IPS DF 6.9 (cell line): ENCODE measurements at places on chromosomes 5 and 9.

DNA sequence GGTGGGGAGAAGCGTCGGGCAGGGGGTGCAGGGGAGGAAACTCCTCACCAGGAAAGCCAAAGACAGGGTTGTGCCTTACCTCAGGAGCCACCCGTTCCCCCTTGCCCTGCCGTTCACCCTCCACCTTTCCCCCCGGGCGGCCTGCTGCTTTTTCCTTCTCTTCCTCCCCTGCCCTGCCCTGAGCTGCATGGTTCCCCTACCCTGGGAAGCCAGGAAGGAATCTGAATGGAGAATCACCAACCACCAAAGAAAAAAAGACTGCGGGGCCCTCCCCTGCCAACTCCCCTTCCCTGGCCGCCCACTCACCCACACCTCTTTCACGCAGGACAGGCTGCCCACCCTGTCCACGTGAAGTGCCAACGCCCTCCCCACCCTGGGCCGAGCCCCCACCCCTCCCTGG is 820 bp upstream of the NFX1 start:
- H3K4me3 ChIP-seq = no peak overlapping the region; the same call in 1 of the 2 replicates
- H3K4me1 ChIP-seq = no peaks in the 10 kb centered on the region
- no peaks in the 10 kb centered on the region for H3K36me3 ChIP-seq
- no peak for DNase-seq
- no peak overlapping the region for H3K27ac ChIP-seq
- no peaks in the 10 kb centered on the region for H3K27me3 ChIP-seq

- no peak for DNase-seq
- no peak overlapping the region for H3K4me3 ChIP-seq
- no peak overlapping the region for H3K27ac ChIP-seq
These were observed 52.6 kb upstream of the RUFY1 start for GRCh38 chr5:179497636-179498340.

DNA sequence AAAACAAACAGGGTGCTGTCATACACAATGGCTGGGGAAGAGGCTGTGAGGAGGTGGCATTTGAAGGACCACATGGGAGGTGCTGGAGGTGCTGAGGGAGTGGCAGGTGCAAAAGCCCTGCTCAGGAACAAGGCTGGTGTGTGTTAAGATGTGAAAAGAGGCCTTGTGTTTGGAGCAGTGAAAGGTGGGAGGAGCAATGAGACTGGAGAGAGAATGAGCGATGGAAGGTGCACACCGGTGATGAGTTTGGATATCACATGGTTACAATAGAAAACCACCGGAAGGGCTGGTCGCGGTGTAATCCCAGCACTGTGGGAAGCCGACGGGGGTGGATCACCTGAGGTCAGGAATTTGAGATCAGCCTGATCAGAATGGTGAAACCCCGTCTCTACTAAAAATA is 9.2 kb upstream of the FIBCD1 start:
- H3K4me3 ChIP-seq = no peak overlapping the region
- no peak overlapping the region for H3K27ac ChIP-seq
- H3K36me3 ChIP-seq = no peaks in the 10 kb centered on the region

GRCh38 chr9:12818431-12819000 is 43.7 kb downstream of the LURAP1L start:
- no peaks in the 10 kb centered on the region for H3K4me1 ChIP-seq
- no peak overlapping the region for H3K27ac ChIP-seq
- no peaks in the 10 kb centered on the region for H3K27me3 ChIP-seq
- no peak overlapping the region for H3K4me3 ChIP-seq

DNA sequence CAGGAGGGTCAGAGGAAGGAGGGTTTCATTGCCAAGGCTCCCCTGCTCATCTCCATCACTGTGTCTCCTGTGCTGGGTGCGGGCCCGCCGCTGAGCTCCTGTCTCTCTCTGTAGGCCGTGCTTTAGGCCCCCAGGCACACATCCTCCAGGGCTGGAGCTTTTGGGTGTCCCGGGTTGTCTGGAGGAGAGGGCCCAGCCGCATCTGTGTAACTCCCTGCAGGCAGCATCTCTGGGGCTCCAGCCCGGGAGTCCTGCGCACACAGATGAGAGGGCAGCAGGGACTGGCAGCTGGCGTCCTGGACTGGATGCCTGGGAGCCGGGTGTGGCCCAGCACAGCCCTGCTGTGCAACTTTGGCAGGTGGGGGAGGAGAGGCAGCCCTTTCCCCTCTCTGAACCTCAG is 40.2 kb downstream of the LRSAM1 start:
- no peak overlapping the region for H3K27ac ChIP-seq
- no peak overlapping the region for H3K4me3 ChIP-seq
- no peaks in the 10 kb centered on the region for H3K27me3 ChIP-seq
- peaks cover 26% of the 10 kb centered on the region; the same call in 1 of the 2 replicates for H3K36me3 ChIP-seq

- no peaks in the 10 kb centered on the region for H3K27me3 ChIP-seq
- no peak overlapping the region for H3K27ac ChIP-seq
- H3K4me3 ChIP-seq = no peak overlapping the region
- no peak for DNase-seq
- no peaks in the 10 kb centered on the region for H3K4me1 ChIP-seq
- no peaks in the 10 kb centered on the region for H3K36me3 ChIP-seq
These were observed 14.3 kb downstream of the IRF1 start for GRCh38 chr5:132475987-132476875.

- no peaks in the 10 kb centered on the region; the same call in 1 of the 2 replicates for H3K36me3 ChIP-seq
- no peak overlapping the region for H3K27ac ChIP-seq
- H3K4me1 ChIP-seq = peaks cover 2% of the 10 kb centered on the region; the same call in 1 of the 2 replicates
- H3K4me3 ChIP-seq = no peak overlapping the region
- no peak for DNase-seq
- H3K27me3 ChIP-seq = no peaks in the 10 kb centered on the region
These were observed 2.8 kb upstream of the TEX10 start for GRCh38 chr9:100355561-100355960.

- H3K4me1 ChIP-seq = peaks cover 2% of the 10 kb centered on the region; the same call in 1 of the 2 replicates
- H3K4me3 ChIP-seq = no peak overlapping the region
- no peaks in the 10 kb centered on the region for H3K36me3 ChIP-seq
- DNase-seq = no peak
- H3K27ac ChIP-seq = no peak overlapping the region
These were observed 15.1 kb upstream of the TRIM36 start for GRCh38 chr5:115184770-115185169.

DNA sequence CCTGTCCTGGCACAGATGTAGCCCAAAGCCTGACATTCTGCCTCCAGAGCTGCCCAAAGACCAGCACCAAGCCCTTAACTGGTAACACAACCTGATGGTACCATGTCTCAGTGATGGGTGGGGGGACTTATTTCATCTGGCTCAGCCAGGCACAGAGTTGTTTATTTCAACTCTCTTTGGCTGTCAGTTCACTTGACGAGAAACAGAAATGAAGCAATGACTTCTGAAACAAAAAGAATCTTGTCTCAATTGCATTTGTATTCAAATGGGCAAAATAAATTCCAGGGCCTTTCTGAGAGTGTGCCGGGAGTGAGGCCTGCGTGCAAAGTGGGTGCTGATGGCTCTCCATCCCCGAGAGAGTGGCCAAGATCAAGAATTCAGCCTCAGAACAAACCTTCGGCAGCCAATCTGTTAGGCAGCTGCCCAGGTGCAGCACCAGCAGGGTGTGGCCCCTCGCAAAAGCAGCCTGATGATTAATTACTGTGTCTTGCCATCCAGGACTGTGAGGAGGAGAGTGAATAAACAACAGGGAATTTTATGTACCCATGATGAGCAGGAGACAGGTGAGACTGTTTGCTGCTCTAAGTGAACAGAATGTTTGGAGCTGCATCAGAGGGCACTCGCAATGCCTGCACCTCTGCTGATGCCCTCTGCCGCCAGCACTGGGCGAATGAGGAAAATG is 238.0 kb downstream of the HSPA4 start:
- H3K4me1 ChIP-seq = no peaks in the 10 kb centered on the region
- DNase-seq = no peak
- no peak overlapping the region for H3K4me3 ChIP-seq

- H3K27me3 ChIP-seq = peaks cover 3% of the 10 kb centered on the region; the same call in 1 of the 2 replicates
- H3K4me1 ChIP-seq = peaks cover 4% of the 10 kb centered on the region; the same call in 1 of the 2 replicates
- H3K27ac ChIP-seq = no peak overlapping the region
- DNase-seq = no peak
- H3K4me3 ChIP-seq = no peak overlapping the region
- H3K36me3 ChIP-seq = no peaks in the 10 kb centered on the region
These were observed 215.4 kb upstream of the NR4A3 start for GRCh38 chr9:99606296-99606695.

GRCh38 chr9:19149230-19149629 is 21.9 kb upstream of the PLIN2 start:
- no peaks in the 10 kb centered on the region for H3K36me3 ChIP-seq
- DNase-seq = no peak

GRCh38 chr9:109383356-109383755 is 62.5 kb upstream of the EPB41L4B start:
- no peak overlapping the region for H3K27ac ChIP-seq
- no peaks in the 10 kb centered on the region for H3K27me3 ChIP-seq
- H3K4me3 ChIP-seq = no peak overlapping the region
- no peaks in the 10 kb centered on the region for H3K36me3 ChIP-seq
- no peak for DNase-seq
- H3K4me1 ChIP-seq = no peaks in the 10 kb centered on the region

DNA sequence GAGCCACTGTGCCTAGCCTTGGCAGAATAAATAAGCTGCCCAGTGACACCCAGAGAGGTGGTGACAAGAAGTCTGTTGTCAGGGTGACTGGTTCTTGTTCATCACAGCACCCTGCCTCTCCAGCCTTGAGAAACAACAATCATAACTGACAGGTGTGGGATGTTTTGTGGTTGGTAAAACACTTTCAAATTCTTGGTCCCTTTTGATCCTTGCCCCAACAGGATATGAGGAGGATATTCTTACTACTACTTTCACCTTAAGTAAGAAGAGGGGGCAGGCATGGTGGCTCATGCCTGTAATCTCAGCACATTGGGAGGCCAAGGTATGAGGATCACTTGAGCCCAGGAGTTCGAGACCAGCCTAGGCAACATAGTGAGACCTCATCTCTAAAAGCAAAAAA is 14.2 kb upstream of the FRRS1L start:
- H3K4me1 ChIP-seq = 0 out of 2 replicates have a peak, but pooled peaks cover 2% of the 10 kb centered on the region
- H3K36me3 ChIP-seq = no peaks in the 10 kb centered on the region
- no peak for DNase-seq
- no peak overlapping the region for H3K4me3 ChIP-seq
- no peaks in the 10 kb centered on the region for H3K27me3 ChIP-seq
- H3K27ac ChIP-seq = no peak overlapping the region

GRCh38 chr5:1161833-1162229 is 39.6 kb upstream of the SLC6A19 start:
- no peaks in the 10 kb centered on the region for H3K4me1 ChIP-seq
- no peak overlapping the region for H3K27ac ChIP-seq
- no peak for DNase-seq
- no peaks in the 10 kb centered on the region for H3K36me3 ChIP-seq
- H3K4me3 ChIP-seq = no peak overlapping the region
- H3K27me3 ChIP-seq = peaks cover 1% of the 10 kb centered on the region

DNA sequence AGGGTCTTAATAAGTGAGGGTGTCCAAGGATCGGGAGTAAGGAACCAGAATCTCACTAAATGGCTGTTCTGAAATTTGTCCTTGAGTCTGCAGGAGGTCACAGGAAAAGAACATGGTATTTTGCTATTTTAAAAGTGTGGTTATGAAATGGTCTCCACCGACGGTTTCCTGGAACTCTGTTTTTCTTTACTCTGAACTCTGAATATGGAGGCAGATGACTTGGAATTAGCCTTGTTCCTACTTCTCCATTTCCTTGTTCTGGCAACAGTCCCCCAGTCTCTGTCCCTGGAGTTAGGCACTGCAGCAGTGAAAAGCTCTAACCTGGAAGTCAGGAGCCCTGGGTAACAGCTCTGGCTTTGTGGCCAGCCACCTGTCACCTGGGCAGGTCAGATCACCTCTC is 46.6 kb upstream of the C5orf58 start:
- H3K4me3 ChIP-seq = no peak overlapping the region
- no peaks in the 10 kb centered on the region for H3K27me3 ChIP-seq
- no peaks in the 10 kb centered on the region for H3K36me3 ChIP-seq
- no peaks in the 10 kb centered on the region for H3K4me1 ChIP-seq
- DNase-seq = no peak

GRCh38 chr5:167064198-167064776 is 1227.2 kb upstream of the WWC1 start:
- H3K4me1 ChIP-seq = no peaks in the 10 kb centered on the region
- no peak overlapping the region for H3K27ac ChIP-seq
- H3K27me3 ChIP-seq = no peaks in the 10 kb centered on the region
- no peak overlapping the region for H3K4me3 ChIP-seq
- no peak for DNase-seq

GRCh38 chr5:59845730-59846129 is 47.8 kb downstream of the PDE4D start:
- no peaks in the 10 kb centered on the region for H3K27me3 ChIP-seq
- DNase-seq = no peak
- H3K36me3 ChIP-seq = no peaks in the 10 kb centered on the region
- no peak overlapping the region for H3K4me3 ChIP-seq
- H3K4me1 ChIP-seq = no peaks in the 10 kb centered on the region

- no peak for DNase-seq
- H3K27me3 ChIP-seq = no peaks in the 10 kb centered on the region
- H3K4me3 ChIP-seq = no peak overlapping the region
- H3K27ac ChIP-seq = no peak overlapping the region
These were observed 28.9 kb downstream of the TMEM167A start for GRCh38 chr5:83048277-83048676.

GRCh38 chr5:84344788-84345187 is 39.9 kb downstream of the EDIL3 start:
- no peak for DNase-seq
- no peak overlapping the region for H3K4me3 ChIP-seq
- peaks cover 3% of the 10 kb centered on the region; the same call in 1 of the 2 replicates for H3K4me1 ChIP-seq
- H3K27ac ChIP-seq = no peak overlapping the region
- no peaks in the 10 kb centered on the region for H3K36me3 ChIP-seq

GRCh38 chr9:129983891-129984290 is 59.1 kb downstream of the FNBP1 start:
- no peaks in the 10 kb centered on the region for H3K27me3 ChIP-seq
- DNase-seq = no peak
- H3K4me3 ChIP-seq = no peak overlapping the region
- H3K4me1 ChIP-seq = no peaks in the 10 kb centered on the region
- no peak overlapping the region for H3K27ac ChIP-seq

DNA sequence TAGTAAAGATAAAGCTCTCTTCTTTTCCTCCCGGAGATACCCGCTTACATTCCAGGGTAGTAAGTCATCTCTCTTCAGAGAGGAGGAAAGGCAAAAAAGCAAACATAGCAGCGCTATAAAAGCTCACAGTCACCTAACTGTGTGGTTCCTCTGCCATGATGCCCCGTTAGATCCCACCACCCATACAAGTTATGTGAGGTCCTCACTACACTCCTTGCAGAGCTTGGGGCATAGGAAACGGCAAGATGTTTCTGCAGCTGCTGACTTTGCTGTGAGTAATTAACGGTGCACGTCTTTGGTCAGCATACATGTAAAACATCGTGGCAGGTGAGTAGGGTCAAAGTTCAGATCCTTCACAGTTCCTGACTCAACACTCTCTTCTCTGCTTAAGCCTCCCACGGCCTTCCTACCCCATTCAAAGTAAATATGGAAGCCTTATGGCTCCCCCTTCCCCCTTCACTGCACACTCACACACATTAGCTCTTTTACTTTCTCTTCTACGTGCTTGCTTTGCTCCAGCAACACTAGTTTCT is 218.9 kb downstream of the DIRAS2 start:
- no peaks in the 10 kb centered on the region; the same call in 1 of the 2 replicates for H3K4me1 ChIP-seq
- H3K36me3 ChIP-seq = no peaks in the 10 kb centered on the region
- no peaks in the 10 kb centered on the region for H3K27me3 ChIP-seq
- no peak overlapping the region for H3K4me3 ChIP-seq
